Stimulated activated CD4-positive, alpha-beta T cell treated with anti-CD3 and anti-CD28 coated beads, Interleukin-15, amount 100 ng/mL, for 1 hour (primary cell): ENCODE measurements at places on chromosomes 6 and 20.

DNA sequence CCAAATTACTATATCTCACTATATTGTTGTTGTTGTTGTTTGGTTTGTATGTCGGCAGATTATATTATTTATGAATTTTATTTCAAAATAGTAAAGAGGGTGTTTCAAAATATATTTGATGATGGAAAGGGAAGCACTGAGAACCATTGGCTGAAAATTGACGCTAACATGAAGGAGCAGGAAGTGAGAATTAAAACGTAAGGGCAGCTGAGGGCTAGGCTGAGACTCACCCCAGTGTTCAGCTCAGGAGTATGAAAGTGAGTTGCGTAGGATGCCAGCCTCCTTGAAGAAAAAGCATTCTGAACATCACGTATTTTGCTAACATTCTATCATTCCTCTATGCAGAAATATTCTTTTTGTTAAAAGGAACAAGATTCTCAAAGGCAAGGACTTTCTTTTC is 10.7 kb upstream of the IPCEF1 start:
- DNase-seq, result no peak

DNA sequence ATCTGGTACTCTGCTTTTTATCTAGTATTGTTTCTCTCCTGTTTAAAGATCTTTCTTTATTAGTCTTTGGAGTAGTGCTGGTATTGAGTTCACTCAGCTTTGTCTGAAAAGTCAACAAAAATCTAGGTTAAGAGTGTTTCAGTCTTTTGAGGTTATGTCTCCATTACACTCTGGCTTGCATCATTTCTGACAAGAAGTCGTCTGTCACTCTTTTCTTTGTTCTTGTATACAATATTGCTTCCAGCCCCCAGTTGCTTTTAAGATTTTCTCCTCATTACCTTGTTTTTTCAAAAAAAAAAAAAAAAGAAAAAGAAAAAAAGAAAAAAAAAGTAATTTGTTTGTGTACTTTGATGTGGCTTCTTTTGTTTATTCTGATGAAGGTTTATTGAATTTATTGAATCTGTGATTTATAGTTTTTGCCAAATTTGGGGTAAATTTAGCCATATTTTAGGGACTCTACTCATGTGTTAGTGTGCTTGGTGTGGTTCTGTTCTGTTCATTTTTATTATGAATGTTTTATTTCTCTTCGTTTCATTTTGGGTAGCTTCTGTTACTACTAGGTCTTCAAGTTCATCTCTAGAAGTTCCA is 408.9 kb downstream of the CDKAL1 start:
- no peak for DNase-seq

DNA sequence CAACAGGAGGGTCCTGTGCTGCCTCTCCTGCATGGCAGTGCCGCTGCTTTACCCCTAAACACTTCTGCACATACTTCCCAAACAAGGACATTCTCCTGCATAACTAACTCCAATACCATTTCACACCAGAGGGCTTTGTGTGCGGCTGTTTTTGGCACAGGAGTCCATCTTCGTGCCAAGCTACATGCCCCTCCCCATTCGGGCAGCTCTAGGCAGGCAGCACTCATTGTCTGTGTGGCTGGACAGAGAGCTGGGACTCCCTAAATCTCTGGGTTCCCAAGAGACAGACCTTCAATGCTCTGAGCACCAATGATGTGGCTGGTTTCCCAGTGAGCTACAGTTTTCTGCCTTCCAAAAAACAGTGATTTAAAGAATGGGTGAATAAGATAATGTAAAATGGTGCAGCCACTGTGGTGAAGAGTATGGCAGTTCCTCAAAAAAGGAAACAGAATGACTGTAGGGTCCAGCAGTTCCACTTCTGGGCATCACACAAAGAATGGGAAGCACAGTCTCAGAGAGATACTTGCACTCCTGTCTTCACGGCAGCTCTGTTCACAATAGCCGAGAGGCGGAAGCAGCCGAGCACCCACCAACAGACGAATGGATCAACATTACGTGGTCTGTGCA is 80.3 kb upstream of the DUSP22 start:
- DNase-seq, result no peak

- no peak for DNase-seq
Observed at GRCh38 chr6:23181356-23182110, 612.2 kb downstream of the HDGFL1 start.

- no peak for DNase-seq
Observed at GRCh38 chr6:151179321-151179720, 60.4 kb upstream of the AKAP12 start.

DNA sequence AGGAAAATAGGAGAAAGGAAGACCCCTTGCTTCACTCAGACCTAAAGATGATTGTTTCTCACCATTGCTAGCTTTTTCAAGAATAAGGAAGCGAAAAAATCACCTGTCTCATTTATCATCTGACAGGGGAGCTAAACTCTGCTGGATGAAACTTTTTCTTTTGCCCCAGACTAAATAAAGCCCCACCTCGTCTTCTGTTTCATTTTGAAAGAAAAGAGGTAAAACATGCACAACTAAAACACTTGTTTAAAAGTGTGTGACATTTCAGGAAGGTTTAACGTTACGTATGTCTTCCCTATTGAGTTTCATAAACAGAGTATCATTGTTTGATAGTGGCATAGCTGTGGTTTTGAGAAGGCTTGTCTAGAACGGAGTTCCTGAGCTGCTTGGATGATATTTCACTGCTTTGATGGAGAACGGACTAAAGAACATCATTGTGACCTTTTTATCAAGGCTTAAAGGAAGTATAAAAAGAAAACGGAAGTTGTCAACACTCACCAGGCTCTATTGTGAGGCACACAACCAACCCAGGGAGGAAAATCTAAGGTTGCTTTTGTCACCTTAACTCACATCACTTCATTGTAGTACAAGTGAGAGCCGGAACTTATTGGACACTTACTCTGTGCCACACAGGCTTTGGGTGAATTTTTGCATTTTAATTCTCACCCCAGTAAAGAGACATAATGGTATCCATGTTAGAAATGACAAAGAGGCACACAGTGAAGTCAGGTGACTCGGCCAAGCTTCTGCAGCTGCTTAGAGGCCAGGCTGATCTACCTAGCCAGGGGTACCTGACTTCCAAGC is 29.5 kb downstream of the TSHZ2 start:
- no peak for DNase-seq

DNA sequence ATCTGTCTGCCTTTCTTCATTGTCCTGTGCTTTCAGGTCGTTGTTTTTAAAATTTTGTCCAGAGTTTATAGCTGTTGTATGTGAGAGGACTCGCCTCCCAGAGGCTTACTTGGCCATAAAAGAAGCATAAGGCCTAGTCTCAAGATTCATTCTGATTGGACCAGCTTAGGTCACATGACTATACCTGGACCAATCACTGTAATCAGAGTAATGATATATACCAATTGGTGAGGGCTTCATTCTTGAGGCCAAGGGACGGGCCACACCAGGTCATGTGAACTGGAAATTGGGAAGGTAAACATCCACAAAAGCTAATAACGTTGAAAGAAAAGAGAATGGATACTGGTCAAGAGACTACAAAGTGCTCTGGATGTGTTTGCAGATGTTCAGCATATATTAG is 141.4 kb upstream of the SULF2 start:
- no peak for DNase-seq

- no peak for DNase-seq
Observed at GRCh38 chr6:48766349-48766748, 655.4 kb upstream of the PTCHD4 start.

GRCh38 chr6:56759521-56759920 is 116.8 kb upstream of the DST start:
- DNase-seq, result no peak

GRCh38 chr6:126372626-126373025 is 32.7 kb downstream of the CENPW start:
- DNase-seq, result no peak

- DNase-seq, result no peak
Observed at GRCh38 chr20:33724439-33725094, 4.5 kb upstream of the PXMP4 start.

DNA sequence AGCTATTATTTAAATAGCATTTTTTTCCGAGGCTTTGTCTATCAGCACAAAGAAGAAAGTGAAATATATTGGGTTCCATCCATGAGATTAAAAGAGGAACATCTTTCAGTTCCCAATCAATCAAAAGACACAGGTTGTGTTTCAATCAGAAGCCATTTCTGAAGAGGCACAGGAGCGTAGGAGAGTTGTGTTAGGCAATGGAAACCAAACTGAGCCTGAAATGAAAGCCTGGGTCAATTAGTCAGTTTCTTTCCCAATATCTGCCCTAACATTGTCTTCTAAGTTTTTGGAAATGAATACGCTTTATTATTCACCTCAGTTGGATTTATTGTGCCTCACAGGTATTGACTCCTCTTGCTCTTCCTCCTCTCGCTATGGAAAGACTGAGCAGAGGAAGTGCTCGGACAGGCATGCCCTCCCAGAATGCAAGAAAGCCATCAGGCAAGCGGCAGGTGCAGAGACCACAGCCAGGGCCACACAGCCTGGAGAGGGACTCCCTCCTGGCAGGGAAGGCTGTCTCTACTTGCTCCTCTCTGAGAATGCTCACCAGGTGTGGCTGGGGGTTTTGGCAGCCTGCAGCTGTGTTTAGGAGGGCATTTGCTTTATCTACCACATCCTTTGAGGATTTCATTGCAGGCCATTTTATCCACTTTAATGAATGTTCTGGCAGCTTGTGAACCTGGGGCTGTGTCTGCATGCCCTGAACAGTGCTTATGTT is 100.8 kb upstream of the NEDD9 start:
- no peak for DNase-seq
